ENCODE measurements at places on chromosomes 16 and 17. TPM values are rescaled to one million over a fixed set of nuclear protein-coding genes. Genes with fewer than 3 reads are reported as not detected.

Gene SLC5A11
- total RNA-seq = 0.67 TPM

Gene C17orf58
- total RNA-seq = 13.4 TPM

Gene CCL8
- total RNA-seq = not detected

Gene CDK3
- 6.3 TPM for total RNA-seq

Gene GP1BA
- total RNA-seq = not detected

Gene CETP
- 3.3 TPM for total RNA-seq

DNA sequence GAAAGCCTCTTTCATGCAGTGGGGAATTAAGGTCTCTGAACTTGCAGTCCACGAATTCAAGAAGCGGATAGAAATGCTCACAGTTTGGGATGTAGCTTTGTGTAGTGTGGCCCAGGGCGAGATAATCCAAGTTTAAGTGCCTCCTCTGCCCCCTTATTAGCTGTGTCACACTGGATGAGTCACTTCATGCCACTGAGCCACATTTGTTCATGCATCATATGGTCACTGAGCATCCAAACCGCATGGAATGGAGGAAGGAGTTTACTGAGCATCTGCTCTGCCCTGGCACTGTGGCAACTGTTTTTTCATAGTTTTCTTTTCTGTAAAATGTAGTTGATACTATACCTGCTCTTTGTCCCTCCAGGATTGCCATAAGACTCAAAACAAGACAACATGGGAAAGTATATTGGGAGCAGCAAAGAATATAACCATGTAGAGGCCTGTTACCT is 15.1 kb upstream of the DHX8 start:
- no peak for DNase-seq

DNA sequence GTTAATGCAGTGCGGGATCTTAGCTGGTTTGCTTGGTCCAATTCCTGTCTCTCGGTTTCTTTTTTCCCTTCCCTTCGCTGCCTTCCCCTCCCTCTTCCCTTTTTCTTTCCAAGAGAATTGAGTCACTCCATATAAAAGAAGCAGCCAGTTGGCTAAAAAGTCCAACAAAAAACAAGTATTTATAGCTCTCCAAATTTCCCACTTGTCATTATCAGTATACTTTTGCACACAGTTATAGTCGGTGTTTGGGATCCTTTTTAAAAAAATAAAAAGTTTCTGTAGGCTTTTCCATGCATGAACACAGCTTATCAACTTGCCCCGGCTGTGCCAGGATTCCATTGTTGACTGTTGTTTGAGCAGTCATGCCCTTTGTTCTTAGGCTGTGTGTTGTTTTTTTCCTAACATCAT is 24.9 kb downstream of the HMOX2 start:
- no peak for DNase-seq

DNA sequence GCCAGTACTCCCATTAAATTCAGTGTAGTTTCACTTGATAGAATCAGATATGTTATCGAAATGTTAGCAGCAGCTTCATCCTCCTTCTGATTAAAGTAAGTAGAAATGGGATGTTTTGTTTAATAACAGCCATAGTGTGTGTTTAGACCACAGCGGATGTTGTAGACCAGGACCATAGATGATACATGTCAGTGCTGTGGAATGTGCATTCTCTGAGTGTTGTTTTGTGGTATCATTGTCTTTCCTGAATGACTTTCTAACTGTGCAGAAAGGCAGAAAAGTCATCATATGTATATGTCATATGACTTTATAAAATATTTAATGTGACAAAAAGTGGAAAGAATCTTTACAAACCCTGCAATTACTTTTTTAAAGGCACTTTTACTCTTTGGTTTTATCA is 55.6 kb downstream of the CYLD start:
- DNase-seq = no peak

DNA sequence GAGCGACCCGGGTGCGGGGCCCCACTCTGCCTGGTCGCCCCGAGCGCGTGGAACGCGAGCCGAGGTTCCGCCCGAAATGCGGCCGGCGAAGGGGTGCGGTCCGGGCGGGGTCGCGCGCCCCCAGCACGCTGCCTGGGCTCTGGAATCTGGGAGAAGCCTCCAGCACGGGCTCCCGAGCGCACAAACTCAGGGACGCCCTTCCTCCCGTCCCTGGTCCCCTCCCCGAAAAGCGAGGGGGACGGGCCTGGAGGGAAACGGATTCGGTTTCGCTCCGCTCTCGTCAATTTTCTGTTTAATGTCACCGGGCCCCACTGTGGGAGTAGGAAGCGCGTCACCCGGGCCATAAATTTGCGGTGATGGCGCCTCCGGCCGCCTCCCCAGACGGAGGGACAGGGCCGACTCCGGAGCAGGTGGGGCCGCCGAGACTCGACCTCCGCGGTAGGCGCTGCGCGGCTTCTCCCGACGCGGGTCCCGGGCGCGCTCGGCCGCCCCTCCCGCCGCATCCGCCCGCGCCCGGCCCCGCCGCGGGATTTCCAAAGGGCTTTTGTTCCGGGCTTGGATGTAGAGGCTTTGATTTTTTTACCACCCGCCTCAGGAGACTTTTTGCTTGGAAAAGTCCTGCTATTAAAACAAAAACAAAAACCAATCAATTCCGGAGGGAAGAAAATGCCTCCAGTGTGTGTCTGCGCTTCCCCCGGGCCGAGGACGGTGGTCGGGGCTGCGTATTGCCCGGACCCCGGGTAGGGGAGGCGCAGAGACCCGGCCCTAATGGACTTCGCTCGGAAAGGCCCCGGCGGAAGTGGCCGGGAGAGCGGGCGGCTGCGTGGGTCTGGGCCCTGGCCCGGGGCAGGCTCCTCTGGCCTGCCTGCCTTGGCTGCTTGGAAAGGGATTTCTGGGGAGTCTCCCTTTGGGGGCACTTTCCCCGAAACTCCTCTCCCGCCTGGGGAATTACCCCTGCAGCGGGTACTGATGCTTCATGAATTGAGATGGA is 7.9 kb upstream of the BAHCC1 start:
- DNase-seq = no peak

GRCh38 chr17:62826956-62827355 is 18.8 kb upstream of the MARCHF10 start:
- DNase-seq = no peak

- DNase-seq = no peak
Observed at GRCh38 chr16:53966821-53967571, 263.0 kb downstream of the FTO start.

DNA sequence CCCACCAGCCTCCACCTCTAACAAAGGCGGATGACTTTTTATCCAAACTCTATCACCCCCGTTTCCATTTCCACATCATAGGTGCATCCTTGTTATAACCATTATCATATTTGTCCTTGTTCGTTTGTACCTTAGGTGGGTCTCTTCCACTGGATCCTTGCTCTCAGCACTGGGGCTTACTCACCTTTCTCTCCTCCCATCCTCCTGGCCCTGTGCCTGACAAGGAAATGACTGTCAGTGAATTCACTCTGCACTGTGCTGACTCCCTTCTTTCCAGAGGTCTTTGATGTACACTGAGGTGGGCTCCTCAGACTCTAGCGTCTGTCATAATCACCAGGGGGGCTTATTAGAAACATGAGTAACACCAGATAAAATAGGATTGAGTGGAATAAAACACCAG is 3.1 kb downstream of the GSG1L2 start:
- no peak for DNase-seq

All from liver (tissue), 10 donors.